ENCODE measurements at places on chromosomes 3 and 15.

- no peak for DNase-seq
These were observed 768 bp downstream of the ANO10 start for GRCh38 chr3:43620831-43621655.

- DNase-seq, result no peak
These were observed 9.7 kb upstream of the SCAANT1 start for GRCh38 chr3:63921741-63922482.

DNA sequence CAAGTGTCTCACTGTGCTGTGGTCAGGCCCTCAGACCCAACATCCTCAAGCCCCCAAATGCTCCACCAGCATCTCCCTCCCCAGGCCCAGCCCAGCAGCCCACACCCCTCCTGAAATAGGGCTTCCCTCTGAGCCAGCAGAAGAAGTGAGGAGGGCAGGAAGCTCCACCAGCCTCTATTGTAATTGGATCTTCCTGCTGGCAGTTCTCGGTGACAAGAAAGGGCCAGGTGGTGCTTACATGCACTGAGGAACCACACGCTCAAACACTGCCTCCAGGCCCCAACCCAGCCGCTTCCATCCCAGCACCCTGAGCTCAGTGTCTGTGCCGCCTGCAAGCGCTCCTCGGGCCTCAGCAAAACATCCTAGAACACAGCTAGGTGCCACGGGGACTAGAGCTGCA is 96.7 kb downstream of the ATP10A start:
- no peak for DNase-seq

GRCh38 chr3:123749711-123750110 is 134.4 kb downstream of the MYLK start:
- DNase-seq, result peak; percentile 86

DNA sequence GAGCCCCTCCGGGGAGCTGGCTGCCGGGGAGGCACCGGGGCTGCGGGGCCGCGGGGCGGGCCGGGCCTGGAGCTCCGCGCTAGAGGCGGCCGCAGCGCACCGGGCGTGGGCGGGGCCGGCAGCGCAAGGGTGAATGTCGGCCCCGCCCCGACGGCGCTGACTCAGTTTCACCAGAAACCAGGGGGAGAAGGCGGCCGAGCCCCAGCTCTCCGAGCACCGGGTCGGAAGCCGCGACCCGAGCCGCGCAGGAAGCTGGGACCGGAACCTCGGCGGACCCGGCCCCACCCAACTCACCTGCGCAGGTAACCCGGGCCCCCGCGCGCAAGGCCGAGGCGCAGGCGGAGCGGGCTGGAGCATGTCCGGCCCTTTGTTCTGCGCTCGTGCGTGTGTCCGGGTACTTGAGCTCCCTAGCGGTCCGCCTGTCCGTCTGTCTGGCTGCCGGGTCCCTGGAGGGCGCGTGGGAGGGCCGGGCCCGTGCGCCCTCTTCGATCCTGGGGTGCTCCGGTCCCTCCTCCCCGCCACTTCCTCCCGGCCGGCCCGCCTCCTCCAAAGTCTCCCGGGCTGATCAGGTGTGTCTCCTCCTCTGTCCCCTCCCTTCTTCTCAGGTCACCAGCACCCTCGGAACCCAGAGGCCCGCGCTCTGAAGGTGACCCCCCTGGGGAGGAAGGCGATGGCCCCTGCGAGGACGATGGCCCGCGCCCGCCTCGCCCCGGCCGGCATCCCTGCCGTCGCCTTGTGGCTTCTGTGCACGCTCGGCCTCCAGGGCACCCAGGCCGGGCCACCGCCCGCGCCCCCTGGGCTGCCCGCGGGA is at the start of gene SPINT1:
Gene SPINT1 (plus strand): TSS at position 164 of the 811 bp plus-strand sequence. CDS start 507 bp downstream, at position 671.
- DNase-seq, result no peak

- no peak for DNase-seq
These were observed 651.8 kb upstream of the SGO1 start for GRCh38 chr3:20837676-20838302.

DNA sequence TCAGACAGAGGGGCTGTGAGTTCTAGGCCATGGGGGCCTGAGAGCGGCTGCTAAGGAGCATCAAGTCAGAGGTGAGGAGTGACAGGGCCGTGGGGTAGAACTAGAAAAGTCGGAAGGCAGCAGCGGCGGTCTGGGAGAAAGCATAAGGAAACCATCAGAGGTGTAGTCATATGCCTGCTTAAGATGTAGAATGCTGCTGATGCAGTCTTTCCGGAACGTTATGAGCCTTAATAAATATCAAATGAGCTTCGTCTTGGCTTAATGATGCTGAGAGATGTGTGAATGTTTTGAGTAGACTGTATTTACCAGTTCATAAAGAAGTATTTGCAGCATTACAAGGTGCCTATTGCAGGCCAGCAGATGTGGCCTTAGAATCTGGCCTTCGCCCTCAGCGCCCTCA is 15.2 kb downstream of the ATG7 start:
- DNase-seq, result no peak

GRCh38 chr3:43726521-43726920 is 35.8 kb downstream of the ABHD5 start:
- DNase-seq, result no peak

GRCh38 chr3:169242708-169243513 is 420.6 kb downstream of the MECOM start:
- no peak for DNase-seq

GRCh38 chr15:83380059-83380458 is 67.1 kb upstream of the SH3GL3 start:
- DNase-seq, result no peak

- DNase-seq, result no peak
These were observed 62.7 kb upstream of the OSTN start for GRCh38 chr3:191136347-191136746.

GRCh38 chr3:25856902-25857518 is 67.1 kb downstream of the OXSM start:
- DNase-seq, result peak; percentile 12

DNA sequence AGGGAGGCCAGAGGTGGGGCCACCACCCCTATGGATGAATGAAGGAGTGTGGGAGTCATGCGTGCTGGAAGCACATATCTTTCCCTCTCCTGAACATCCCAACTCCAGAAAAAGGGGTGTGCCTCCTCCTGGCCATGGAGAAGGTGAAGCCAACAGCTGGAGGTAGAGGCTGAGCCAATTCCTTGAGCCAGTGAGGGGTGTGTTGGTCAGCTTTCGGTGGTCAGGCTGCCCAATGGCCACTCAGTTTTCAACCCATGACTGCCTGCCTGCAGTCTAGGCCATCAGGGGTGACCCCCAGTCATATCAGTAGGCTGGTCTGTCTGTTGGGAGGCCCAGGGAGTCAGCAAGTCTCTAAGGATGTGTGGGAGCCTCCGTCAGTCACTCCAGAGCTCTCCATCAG is 13.6 kb downstream of the PTH1R start:
- no peak for DNase-seq

GRCh38 chr3:174337227-174337626 is 521.9 kb upstream of the NAALADL2 start:
- DNase-seq, result no peak
